Caco-2 (cell line): ENCODE measurements at places on chromosomes 2 and 18. TPM values are rescaled to one million over a fixed set of nuclear protein-coding genes. Genes with fewer than 3 reads are reported as not detected.

IL36RN gene
- total RNA-seq: 0.19 TPM in 1 of 2 replicates, not detected in the other

GAL3ST2 gene
- 6.0 and 6.8 TPM in 2 replicates for total RNA-seq

LHCGR gene
- not detected in 2 replicates for total RNA-seq

INHBB gene
- total RNA-seq: 28.6 and 28.9 TPM in 2 replicates

IL36B gene
- total RNA-seq: not detected in 2 replicates

ANKRD62 gene
- not detected in 2 replicates for total RNA-seq

NR4A2 gene
- total RNA-seq: 0.91 and 0.97 TPM in 2 replicates

HTR2B gene
- not detected in 2 replicates for total RNA-seq

WNT10A gene
- 0.81 and 1.2 TPM in 2 replicates for total RNA-seq

ARID5A gene
- 3.0 and 3.3 TPM in 2 replicates for total RNA-seq

C2orf69 gene
- total RNA-seq: 16.6 and 17.1 TPM in 2 replicates

OR6B2 gene
- total RNA-seq: not detected in 2 replicates

POTEE gene
- 7.6 and 8.0 TPM in 2 replicates for total RNA-seq

GALNT3 gene
- total RNA-seq: 17.2 and 19.0 TPM in 2 replicates

NEU2 gene
- total RNA-seq: not detected in 2 replicates
